Osteocyte (in vitro differentiated cells): ENCODE measurements at places on chromosomes 6 and 20. TPM values are rescaled to one million over a fixed set of nuclear protein-coding genes. Genes with fewer than 3 reads are reported as not detected.

GRCh38 chr6:170005665-170006064, 254.2 kb downstream of the ERMARD start:
- no peak for DNase-seq

DNA sequence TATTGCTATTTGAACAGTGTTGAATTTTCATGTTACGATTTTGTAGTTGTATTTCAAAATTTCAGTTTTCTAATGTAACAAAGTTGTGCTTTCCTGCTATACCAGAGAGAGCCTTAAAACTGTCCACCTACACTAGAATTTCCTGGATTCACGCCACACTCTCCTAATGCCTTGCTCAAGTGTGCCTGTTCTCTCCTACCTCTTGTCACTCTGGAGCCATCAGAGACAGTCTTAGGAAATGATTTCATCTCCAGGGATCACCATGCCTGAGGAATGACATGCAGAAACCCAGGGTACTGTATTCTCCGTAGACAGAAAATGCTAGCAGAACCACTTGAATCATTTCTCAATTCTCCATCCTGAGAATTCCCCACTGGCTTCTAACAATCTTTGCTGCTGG, 667.6 kb downstream of the KIF16B start:
- no peak for DNase-seq

DNA sequence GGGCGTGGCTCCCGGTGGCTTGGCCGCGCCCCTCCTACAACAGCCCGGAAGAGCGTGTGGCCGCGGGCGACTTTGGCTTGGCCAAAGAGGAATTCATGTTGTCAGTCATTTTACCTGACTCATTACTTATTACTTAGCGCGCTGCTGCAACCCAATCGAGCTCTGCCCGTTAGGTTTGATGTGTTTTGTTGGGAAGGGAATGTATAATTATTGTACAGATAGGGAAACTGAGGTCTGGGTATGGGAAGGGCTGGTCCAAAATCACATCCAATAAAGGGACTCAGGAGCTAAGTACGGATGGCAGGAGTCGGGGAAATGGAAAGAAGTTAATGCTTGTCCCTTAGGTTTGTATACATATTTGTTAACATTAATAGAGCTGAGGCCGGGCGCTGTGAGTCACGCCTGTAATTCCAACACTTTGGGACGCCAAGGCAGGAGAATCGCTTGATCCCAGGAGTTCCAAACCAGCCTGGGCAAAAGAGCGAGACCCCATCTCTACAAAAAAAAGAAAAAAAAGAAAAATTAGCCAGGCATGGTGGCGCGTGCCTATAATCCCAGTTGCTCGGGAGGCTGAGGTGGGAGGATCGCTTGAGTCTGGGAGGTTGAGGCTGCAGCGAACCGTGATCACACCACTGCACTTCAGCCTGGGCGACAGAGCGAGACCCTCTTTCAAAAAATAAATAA, 639 bp upstream of the ZNF335 start:
- no peak for DNase-seq

DNA sequence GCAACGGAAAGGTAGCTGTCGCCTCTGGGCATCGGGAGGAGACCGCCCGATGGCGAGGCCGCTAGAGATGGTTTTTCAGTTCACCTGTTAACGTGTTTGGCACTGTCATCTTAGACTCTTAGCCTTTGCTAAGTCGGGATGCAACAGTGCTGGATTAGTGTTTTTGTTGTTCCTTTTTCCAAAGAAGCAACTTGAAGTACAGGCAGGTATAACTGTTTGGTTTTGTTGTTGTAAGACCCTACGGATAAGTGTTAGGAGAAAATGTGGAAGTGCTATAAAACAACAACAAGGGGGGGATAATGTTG, 723 bp downstream of the MANEA start:
- no peak for DNase-seq

DNA sequence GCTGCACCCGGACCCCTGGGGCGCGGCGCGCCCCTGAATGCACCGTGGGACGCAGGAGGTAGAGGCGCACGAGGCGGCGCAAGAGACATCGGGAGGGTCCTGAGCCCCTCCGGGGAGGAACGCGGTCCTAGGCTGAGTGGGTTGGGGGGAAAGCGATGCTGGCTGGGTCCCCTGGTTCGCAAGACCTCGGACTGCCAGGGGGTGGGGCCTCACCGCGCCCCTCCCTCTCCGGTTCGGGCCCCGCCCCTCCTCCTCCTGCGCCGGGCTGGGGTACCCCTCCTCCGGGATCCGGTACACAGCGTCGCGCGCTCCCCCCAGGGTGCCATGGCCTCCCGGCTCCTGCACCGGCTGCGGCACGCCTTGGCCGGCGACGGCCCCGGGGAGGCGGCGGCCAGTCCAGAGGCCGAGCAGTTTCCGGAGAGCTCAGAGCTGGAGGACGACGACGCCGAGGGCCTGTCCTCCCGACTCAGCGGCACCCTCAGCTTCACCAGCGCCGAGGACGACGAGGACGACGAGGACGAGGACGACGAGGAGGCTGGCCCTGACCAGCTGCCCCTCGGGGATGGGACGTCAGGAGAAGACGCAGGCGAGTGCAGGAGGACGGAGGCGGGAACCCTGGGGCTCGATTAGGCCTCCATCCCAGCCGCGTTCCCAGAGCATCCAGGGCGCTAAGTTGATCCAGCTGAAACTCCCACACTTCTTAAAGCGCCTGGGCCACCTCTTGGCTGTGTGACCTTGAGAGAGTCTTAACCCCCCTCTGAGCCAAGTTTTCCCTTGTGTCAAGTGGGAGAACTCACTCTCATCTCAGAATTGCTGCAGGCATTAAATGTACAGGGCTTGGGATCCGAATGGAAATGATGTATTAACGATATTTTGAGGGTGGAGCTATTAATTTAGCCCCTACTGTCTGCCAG, 541 bp downstream of the SNX21 start:
- DNase-seq = peak; percentile 90

GRCh38 chr6:5174756-5175549, 85.8 kb downstream of the LYRM4 start:
- no peak for DNase-seq

DNA sequence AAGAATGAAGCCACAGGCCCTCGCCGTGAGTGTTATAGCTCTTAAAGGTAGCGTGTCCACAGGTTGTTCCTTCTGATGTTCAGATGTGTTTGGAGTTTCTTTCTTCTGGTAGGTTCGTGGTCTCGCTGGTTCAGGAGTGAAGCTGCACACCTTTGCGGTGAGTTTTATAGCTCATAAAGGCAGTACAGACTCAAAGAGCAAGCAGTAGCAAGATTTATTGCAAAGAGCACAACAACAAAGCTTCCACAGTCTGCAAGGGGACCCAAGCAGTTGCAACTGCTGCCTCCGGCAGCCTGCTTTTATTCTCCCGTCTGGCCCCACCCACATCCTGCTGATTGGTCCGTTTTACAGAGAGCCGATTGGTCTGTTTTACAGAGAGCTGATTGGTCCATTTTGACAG, 5.2 kb downstream of the HIVEP1 start:
- DNase-seq = no peak

DNA sequence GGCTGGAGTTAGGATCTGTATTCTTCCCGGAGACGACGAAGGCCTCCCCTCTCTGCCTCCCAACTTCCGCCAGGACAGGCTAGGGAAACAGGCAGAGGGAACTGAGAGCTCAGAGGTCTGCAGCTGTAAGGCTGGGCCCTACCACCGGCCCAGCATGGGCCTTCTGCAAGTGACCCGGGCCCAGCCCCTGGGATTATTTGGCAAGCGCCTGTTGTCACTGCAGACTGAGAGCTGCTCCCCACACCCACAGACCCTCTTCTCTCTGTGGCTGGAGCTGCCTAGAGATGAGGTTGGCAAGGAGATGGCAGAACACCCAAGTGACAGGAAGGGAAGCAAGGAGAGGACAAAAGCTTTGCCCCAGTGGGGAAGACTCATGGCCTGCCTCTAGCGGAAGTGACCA, 212.6 kb downstream of the ZDHHC14 start:
- no peak for DNase-seq

- no peak for DNase-seq
Measured at GRCh38 chr6:167122041-167122826, 662 bp upstream of the CCR6 start.

DNA sequence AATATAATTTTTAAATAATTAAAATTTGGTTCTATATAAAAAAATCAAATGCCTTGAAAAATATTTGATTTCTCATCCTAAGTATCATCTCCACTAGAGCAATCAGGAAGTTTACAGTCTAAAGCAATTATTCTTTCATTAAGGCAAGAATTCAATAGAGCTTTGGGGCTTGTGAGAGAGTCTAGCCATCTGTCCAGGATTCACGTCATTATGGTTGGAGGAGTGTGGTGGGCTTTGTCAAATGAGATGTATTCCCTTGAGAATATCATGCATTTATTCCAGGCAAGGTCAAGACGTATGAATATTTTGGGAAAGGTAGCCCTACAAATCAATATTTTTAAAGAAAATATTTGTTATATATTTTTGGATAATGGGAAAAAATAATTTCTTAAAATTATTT, 132.4 kb downstream of the ELOVL4 start:
- no peak for DNase-seq

DNA sequence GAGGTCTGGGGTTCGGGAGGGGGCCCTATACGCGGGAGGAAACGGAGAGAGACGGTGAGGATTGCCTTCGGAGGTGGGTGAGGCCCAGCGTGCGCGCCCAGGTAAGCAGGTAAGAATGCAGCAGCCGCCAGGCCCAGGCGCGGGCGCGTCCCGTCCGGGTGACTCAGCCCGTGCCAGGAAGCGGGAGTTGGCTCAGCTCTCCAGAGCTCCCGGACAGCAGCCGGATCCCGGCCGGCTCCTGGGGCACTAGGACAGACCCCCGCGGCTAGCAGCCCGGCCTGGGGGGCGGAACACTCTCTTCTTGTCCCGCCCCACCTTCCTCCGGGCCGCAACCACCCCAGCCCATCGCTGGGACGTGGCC, 1.5 kb upstream of the MDFI start:
- DNase-seq = no peak

DNA sequence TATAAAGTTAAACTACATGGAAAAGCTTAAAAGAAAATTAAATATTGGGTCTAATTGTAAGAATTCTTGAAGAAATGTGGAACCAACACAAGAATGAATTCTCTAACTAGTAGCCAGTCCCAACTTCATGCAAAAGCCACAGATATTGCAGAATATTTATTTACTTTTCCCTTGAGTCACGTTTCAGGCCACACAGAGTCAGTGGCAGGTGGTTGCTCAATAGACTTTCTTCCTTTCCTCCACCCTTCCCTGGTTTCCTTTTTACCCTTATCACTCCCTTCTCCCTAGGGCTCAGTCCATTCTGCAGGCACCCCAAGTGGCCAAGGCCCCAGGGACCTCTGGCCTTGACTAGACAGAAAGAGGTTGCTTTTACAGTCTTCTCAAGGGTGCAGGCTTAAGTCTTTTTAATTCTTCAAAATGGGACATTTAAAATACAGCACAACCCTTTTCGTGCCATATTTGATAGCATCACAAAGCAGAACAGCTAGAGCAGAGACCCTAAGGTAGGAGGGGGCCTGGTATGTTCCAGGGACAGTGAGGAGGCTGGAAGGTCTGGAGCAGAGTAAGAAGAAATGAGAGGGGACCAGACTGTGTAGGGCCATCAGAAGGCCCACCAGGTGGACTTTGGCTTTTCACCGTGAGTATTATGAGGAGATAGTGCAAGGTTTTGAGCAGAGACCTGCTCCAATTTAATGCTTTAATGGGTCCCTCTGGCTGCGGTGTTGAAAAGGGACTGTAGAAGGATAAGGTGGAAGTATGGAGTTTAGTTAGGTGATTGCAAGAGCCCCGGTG, 65.0 kb downstream of the HDDC2 start:
- DNase-seq = no peak

DNA sequence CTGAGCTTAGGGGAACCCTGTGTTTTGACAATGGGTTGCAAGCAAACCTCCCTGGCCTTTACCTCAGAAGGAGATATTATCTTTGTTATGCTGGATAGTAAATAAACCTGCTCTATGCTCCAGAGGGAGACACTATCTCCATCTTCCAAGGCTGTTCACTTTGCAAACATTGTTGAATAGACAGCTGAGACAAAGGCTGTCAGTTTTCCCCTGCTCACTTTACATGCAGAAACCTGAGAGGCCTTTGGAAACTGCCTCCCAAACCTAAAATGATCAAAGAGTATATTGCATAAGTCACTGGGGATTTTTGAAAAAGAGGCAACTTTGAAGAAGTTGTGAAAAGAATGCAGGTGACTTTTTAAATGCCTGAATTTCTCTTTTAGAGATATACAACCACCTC, 61.6 kb downstream of the MRAP2 start:
- no peak for DNase-seq

DNA sequence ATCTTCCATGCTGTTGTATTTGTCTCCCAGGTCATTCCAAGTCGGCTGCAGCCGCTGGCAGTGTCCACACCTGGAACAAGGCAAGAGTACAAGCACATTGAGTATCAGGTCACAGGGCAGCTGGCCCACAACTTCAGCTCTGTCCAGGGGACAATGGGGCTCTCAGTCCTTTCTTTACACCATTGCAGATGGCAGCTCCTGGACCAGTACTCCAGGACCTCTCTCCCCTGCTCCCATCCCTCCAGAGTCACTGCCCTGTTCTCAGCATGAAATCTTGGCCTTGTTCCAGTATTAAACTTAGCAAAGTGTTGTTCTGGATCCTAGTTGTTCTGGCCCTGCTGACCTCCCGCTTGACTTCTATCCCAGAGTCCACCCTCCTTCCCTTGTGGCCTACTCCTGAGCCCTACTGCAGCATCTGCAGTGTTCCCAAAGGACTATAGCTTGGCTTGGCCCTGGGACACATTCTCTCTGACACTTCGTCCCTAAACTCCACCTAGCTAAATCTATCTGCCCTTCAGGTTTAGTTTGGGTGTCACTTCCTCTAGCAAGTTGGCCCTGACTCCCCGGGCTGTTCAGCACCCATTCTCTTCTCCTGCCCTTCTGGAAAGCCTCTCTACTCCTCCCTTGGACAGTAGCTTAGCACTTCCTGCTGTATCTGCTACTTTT, 5.8 kb downstream of the TXNDC5 start:
- DNase-seq = no peak

DNA sequence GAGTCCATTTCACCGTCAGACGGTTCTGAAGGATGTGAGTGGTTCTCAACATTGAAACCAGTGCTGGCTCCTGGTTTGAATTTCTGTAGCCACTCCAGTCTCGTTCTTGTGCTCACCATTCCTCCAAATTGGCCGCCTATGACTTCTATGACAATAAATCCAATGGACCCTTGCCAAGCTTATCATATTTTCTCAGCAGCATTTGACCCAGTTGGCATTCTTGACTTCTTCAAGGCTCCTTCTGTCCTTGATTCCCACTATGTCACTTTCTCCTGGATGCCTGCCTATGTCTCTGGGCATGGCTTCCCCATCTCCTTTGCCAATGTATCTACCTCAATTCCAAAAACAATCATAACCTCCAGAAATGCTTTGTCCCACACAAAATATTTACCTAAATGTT, 756.0 kb upstream of the NRSN1 start:
- DNase-seq = no peak

The GLYATL3 gene
- total RNA-seq = not detected in 2 replicates

The EPB41L2 gene
- total RNA-seq = 65.3 and 67.5 TPM in 2 replicates

The HTR1B gene
- 11.4 and 13.3 TPM in 2 replicates for total RNA-seq

The GTSF1L gene
- not detected in 2 replicates for total RNA-seq
